ENCODE measurements at places on chromosomes 3 and 15.

GRCh38 chr3:150411546-150411945 is 3.4 kb downstream of the TSC22D2 start:
- peak; percentile 14 for DNase-seq

DNA sequence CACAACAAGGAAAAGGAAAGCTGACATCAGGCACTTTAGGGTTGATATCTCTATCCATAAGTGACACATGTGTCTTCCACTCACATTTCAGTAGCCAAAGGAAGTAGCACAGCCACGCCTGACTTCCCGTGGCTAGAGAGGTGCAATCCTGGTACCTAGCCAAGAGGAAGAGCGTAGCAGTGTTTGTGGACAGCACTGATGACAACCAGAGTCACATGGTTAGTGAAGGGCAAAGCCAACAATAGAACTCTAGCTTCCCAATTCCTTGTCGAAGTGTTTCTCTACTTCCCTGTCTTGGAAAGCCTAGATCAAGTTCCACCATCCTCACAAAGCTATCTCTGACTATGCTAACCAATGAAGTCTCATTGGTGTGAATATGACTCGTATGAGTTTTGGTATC is 189.2 kb downstream of the RSL24D1 start:
- DNase-seq = peak; percentile 63

DNA sequence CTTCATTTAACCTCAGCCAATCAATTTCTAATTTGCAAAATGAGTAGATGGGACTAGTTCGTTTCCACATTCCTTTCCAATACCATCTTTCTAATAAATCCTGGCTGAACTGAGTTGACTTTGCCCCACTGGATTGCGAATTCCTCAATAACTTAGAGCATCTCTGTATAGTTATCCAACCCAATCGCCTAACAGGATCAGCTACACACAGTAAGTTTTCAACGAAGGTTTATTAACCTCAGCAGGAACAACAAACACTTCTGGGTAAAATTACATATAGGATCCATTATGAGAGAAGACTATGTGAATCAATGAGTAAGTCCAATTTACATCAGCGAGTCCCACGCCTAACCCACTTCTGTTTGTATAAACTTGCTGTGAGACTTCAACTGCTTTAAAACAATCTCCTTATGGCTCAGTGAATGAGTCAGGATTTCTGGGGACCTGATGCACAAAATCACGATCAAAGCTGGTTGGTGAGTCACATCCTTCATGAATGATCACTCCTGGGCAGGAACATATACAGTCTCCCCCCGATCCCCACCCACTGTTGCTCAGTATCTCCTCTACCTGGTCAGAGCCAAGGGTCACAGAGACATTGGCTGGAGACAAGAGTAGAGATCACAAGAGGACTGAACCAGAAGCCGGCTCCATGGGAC is 142.8 kb downstream of the EDEM1 start:
- DNase-seq = no peak

DNA sequence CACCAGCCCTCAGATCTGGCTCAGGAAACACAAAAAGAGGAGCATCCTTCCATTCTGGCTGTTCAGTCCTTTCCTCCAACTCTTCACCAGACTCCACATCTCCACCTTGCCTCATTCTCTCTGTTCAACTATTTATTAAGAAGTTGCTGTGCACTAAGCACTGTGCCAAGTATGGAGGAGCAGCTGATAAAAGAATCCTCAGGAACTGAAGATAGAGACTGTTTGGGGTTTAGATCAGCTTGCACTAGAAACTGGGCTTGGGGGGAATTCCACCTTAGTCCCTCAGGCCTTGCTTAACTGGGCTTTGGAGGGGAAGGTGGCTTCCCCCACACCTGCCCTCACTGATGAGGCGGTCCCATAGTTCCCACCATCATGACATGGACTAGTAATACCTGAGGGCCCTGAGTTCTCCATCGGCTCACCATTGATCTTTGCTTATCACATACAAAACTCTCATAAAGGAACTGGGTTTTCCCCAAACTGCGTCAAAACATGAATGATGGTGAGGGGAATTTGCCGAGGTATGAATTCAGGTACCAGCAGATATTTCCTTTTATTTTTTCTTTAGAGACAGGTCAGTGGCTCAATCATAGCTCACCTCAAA is 1.7 kb upstream of the CCR8 start:
- DNase-seq = no peak

GRCh38 chr3:149284034-149284433 is 49.4 kb downstream of the TM4SF18 start:
- DNase-seq = no peak

- DNase-seq = no peak
Observed at GRCh38 chr3:5430701-5431100, 243.2 kb downstream of the EDEM1 start.

DNA sequence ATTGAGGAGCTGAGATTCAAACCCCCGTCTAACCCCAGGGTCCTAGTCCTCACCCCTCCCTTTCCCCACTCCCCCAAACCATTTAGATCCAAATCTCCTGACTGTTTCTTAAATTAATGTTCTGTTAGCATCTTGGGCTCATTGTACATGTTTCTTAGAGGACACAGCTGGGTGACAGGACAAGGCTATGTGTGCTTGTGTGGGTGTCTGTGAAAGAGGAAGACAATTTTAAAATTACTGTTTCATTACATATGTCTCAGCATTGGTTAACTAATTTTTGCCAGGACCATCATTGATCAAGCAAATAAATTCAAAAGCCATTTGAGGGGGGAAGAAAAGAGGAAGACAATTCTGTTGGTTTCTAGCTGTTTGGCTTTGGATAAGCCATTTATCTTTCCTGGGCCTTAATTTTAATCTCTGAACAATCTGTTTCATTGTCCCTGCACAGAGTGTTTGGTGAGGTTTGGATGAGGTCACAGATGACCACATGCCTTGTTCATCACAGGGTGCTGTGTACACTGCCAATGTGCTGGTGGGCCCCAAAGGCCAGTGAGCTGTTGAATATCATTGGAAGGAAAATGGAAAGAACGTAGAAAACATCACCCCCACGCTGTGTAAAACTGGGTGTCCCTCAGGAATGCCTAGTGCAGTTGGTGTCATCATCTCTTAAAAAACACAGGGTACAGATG is 51.9 kb downstream of the RPLP1 start:
- no peak for DNase-seq

- no peak for DNase-seq
Observed at GRCh38 chr3:196360586-196360985, 22.4 kb upstream of the TM4SF19 start.

DNA sequence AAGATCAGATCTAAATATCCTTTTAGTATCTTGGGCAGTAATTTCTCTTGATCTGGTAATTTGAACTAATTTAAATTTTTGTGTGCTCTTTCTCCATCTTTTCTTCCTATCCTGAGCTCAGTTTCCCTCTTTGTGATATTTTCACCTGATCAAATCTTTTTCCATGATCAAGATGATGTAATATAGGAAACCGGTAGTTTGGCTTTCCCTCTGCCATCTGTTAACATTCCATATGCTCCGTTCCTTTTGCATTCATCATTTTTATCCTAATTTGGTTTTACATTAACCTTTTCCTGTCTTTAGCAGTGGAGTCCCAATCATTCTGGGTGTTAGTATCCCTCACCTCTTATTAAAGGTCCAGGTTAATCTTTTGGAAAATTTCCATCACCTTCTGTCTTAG is 5.9 kb upstream of the ABHD6 start:
- no peak for DNase-seq

DNA sequence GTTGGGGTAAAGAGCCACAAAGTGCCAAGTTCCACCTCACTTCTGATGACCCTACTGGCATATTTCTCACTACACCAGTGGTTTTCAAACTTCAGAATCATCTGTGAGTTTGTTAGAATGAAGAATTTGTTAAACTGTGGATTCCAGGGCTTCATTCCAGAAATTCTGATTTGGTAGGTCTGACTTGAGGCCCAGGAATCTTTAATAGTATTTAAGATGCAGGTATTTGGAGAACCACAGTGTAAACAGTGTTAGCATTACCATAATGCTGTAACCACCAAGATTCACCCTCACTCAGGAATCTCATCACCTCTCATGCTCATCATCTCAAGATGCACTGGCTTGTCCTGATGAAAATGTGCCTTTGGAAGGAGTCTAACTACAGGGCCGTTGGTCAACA is 6.0 kb downstream of the KCNMB3 start:
- DNase-seq = no peak

DNA sequence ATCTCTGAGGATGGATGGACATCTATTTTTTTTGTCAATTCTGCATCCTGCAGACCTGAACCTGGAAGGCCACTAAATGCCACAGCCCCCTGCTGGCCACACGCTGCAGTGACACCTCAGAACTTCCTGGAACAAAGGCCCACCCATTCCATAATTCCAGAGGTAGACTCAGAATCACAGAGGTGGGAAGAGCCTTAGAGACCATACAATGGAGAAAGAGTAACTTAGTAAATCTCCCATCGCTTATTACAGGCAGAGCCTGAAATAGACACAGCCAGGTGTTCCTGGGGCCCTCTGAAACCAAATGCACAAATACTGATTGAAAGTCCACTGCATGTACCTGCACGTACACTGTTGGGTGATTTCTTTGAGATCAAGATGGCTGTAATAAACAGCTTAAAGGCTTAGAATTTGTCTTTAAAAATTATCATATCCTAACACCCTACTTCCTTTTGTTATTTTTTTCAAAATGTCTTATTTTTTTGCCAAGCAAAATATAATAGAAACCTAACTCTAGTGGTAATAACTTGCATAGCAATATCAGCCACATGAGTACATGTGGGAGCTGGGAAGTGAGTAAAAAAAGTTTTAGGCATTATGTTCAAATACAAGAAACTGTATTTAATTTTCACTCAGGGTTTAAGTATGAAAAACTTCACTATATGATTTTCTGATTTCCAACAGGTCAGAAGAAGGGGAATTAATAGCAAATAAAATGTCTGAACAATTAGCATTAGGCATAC is 62.7 kb downstream of the EOMES start:
- DNase-seq = peak; percentile 43

DNA sequence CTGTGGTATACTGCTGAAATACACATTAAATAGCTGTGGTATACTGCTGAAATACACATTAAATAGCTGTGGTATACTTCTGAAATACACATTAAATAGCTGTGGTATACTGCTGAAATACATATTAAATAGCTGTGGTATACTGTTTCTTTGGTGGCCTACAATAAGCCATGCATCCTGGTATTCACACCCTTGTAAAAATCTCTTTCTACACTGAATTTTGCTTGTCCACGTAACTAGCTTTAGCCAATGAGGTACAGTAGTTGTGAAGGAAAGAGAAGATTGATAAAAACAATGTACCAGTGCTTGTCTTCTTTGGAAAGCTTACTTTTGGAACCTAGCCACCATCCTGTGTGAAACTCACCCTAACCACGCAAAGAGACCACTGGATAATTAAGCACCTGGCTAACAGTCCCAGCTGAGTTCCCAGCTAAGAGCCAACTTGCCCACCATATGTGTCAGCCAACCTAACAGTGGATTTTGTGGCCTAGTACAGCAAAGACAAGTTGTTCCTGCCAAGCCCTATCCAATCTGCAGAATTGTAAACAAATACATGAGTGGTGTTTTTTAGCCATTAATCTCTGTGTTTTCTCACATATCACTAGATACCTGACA is 103.4 kb upstream of the MELTF start:
- no peak for DNase-seq

DNA sequence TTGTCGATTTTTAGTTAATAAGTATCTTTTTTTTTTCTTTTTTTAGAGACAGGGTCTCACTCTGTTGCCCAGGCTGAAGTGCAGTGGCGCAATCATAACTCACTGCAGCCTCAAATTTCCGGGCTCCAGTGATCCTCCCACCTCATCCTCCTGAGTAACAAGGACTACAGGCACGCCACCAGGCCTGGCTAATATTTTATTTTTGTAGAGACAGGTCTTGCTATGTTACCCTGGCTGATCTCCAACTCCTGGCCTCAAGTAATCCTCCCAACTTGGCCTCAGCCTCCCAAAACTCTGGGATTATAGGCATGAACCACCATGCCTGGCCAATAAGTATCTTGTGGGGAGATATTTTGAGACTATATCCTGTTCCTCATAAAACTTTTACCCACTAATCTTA is 29.4 kb upstream of the ARID3B start:
- peak; percentile 73 for DNase-seq

DNA sequence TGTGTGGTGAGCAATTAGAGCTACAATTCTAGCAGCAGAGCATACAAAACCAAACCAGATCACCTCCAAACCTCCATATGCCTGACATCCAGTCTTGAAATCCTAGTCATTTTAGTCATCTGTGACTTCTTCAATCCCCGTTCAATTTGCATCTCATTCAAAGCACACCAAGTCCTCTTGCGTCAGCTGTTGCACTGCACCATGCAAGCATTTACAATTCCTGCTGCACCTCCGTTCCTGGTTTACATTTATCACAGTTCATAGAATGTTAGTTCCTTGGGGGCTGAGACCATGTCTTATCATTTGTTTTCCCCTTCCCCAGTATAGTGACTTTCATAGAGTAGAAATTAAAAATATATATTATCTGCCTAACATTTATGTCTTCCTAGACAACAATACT is 116.9 kb downstream of the BDH1 start:
- no peak for DNase-seq

GRCh38 chr3:127637546-127637945 is 8.6 kb downstream of the PODXL2 start:
- DNase-seq = peak; percentile 79

DNA sequence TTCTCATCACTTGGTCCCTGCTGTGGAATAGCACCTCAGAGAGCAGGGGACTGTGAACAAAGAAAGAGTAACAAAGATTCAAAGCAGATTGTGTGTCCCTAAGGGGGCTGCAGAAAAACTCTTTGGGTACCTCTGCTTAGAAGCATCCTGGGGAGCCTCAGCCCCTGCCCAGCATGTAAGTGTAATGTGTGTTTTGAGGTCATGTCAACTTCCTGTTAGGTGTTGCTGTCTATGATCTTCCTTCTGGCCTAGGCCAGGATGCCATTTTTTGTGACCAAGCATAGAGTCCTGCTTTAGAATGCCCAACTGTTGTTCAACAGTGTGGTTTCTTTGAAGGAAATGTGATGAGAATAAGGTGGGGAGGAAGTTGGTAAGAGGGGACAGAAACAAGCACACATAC is 77.1 kb upstream of the BCL6 start:
- no peak for DNase-seq

Measured in KBM-7 (cell line).